ENCODE measurements at places on chromosomes 6 and 20.

- DNase-seq, result no peak
Observed at GRCh38 chr6:117992856-117993255, 85.8 kb downstream of the SLC35F1 start.

- DNase-seq, result no peak
Observed at GRCh38 chr6:152314483-152314832, 322.7 kb downstream of the SYNE1 start.

DNA sequence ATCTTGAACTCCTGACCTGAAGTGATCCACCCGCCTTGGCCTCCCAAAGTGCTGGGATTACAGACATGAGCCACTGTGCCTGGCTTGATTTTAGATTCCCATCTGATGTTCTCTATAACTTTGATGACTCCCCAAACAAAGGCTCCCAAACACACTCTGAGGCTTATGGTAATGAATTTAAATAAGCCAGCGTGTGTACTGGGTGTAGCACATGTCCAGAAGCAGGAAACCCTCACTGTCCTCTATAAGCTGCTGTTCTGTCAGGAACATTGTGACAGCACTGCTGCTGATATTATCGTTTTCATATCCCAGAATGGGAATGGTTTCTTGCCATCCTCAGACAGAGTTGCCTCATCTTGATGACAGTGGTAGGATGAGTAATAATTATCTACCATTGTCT lies 54.1 kb upstream of the SALL4 start:
- DNase-seq, result no peak

- no peak for DNase-seq
Observed at GRCh38 chr6:69623357-69623756, 173.5 kb downstream of the LMBRD1 start.

DNA sequence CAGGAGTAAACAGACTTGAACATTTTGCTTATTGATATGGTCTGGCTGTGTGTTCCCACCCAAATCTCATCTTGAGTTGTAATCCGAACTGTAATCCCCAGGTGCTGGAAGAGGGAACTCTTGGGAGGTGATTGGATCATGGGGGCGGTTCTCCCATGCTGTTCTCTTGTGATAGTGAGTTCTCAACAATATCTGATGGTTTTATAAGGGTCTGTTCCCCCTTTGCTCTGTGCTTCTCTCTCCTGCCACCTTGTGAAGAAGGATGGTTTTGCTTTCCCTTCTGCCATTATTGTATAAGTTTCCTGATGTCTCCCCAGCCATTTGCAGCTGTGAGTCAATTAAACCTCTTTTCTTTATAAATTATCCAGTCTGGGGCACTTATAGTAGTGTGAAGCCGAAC lies 40.0 kb downstream of the MYLIP start:
- DNase-seq, result no peak

DNA sequence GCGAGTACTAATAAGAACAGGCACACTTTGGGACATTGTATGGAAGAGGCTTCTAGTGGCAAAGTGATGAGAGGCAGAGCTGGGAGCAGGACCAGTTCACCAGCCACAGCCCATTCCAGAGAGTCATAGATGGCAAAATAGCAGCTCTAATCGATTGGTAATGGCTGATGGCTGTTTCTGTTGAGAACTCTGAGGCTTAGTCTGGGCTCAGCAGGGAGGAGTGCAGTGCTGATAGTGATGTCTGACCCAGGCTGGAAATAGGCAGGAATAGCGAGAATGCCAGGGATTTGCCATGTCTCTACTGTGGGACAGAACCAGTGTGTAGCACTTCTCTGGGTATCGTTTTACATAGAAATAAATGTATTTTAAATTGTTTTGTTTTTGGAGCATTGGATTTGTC lies 620.0 kb upstream of the FLRT3 start:
- DNase-seq, result no peak

DNA sequence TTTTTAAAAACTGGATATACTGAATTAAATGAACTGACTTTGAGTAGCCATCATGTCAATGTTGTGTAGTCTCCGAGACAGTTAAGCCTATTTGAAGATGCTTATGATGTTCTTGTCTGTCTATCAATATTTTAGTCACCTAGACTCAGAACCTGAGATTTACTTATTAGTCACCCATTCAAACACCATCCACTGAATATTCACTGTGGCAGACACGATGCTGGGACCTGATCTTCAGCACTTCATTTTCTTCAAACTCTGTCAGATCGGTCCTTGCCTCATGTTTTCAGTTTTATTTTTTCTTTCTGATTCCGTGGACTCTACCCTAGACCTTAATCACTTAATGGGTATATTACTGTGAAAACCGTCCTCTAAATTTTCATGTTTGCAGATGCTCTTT lies 123.7 kb upstream of the MCHR2 start:
- no peak for DNase-seq

DNA sequence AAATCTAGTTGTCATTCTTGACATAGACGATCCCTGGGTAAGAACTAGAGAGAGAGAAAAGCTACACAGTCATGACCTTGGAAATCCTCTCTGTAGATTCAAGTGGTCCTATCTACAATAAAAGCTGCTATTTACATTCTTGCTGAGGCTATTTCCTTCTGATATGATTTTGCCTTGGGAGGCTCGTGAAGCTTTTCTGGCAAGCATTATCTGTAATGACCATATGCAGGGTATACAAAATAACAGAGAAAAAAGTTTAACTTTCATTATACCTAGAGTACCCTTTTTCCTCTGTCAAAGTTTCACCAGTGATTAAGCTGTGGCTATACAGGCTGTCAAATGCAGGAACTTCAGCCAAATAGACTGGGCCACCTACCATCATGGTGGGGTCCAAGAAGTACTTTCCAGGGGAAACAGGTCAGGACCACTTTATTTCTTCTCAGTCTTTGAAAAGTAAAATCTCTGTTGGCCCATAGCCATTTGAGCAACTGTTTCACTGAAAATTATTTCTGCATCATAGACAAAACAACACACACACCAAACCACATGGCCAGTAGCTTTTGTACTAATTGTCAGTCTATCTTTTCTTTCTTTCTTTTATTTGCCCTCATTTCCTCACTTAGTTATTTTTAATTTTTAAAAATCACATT lies 677.0 kb upstream of the ID4 start:
- DNase-seq, result no peak

DNA sequence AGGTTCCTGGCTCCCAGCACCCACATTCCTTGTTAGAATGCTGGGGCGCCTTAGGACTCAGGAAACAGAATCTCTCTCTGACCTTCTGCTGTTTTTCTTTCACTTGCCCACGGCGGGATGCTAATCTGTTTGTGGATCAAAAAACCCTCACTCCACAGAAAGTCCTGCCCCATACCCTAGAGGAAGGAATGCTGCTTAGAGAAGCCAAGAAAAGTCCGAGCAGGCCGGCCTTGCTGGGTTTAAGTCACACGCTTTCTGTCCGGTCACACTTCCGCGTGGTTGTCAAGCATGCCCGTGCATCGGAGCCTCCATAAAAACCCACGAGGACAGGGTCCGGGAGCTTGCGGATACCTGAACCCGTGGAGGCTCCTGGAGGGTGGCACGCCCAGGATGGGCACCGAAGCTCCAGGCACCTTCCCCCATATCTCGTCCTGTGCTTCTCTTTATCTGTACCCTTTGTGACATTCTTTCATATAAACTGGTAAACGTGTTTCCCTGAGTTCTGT lies 223.1 kb downstream of the NRN1 start:
- DNase-seq, result no peak

DNA sequence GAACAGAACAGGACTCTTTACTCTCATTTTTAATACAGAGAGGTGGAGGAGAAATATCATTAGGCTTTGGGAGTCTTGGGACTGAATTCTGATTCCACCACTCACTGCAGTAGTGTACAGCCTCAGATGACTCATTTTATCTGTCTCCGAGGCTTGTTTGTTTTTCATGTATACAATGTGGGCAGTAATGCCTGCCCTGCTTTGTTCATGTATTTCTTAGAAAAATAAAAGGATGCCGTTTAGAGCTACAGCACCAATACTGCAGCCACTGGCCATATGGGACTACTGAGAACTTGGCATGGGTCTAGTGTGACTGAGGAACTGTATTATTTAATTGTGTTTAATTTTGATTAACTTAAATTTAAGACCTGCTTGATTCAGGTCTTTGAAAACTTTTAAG lies 41.2 kb upstream of the JAG1 start:
- no peak for DNase-seq

DNA sequence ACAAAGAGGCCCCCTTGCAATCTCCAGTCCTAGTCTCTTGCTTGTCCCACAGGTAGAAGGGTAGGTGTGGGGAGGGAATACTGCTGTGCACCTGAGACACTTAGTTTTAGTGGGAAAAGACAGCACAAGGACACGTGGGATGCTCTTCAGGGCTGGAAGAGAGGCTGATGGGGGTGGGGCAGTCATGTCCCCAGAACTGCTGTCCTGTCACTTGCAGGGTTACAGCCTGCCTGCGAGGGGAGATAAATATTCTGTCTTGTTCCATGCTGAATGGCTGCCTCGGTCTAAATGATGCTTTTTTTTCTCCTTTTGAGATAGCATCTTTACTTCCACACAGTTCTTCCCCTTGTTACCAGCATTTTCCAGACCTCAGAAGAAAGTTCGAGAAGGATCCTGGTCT lies 106.2 kb downstream of the SLC24A3 start:
- no peak for DNase-seq

- DNase-seq, result no peak
Observed at GRCh38 chr6:132820629-132821381, 6.4 kb downstream of the RPS12 start.

DNA sequence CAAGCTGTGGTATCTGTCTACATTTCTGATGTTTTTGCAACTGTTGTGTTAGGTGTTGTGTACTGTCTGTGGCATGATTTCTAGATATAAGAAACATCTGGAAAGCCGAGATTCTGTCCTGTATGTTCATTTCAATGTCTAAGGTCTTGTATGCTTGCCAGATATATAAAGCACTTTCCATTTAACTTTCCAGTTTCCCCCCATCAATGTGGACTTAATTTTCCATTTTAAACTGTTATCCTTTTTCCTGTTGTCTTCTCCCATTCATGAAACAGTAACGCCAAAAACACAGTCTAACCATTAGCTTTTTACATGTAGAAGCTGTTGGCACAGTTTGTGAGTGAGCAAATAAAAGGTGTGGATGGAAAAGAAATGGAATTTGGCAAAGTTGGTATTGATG lies 181.6 kb downstream of the FARS2 start:
- DNase-seq, result no peak

DNA sequence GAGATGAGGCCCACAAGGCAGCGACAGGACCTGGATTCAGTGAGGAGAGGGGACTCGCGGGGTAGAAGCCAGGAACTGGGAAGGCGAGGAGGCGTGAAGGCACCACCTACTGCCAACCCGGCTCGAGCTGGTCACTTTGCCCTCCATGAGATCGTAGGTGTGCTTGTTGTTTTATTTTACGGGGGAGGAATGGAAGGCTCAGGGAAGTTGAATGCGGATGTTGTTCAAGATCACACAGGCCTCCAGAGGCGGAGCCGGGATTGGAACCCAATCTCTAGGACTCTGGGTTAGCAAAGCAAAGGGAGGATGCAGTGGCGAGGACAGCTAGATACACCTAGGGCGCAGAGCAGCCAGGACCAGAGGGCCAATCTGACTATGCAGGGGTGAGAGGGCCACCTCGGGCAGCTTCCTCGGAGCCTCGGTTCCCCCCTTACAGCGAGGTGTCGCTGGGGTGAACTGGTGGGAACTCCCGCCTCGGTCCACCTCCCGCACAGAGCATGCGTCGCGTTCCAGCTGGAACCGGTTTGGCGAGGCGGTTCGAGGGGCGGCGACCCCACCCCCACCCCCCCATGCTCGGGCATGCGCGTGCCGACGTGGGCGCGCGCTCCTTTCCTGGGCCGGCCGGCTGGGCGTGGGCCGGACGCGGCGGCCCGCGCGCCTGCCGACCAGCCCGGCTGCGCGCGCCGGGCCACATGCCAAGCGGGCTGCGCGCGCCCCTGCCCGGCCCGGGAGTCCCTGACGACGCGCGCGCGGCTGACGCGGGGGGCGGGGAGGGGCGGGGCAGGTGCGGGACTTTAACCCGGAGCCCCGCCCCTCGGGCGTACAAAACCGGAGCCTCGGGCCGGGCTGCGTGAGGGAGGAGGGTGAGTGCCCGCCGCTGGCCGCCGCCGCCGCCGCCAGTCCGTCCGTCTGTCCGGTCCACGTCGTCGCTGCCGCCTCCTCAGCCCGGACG lies 80.4 kb upstream of the MYL9 start:
- peak; percentile 82 for DNase-seq

DNA sequence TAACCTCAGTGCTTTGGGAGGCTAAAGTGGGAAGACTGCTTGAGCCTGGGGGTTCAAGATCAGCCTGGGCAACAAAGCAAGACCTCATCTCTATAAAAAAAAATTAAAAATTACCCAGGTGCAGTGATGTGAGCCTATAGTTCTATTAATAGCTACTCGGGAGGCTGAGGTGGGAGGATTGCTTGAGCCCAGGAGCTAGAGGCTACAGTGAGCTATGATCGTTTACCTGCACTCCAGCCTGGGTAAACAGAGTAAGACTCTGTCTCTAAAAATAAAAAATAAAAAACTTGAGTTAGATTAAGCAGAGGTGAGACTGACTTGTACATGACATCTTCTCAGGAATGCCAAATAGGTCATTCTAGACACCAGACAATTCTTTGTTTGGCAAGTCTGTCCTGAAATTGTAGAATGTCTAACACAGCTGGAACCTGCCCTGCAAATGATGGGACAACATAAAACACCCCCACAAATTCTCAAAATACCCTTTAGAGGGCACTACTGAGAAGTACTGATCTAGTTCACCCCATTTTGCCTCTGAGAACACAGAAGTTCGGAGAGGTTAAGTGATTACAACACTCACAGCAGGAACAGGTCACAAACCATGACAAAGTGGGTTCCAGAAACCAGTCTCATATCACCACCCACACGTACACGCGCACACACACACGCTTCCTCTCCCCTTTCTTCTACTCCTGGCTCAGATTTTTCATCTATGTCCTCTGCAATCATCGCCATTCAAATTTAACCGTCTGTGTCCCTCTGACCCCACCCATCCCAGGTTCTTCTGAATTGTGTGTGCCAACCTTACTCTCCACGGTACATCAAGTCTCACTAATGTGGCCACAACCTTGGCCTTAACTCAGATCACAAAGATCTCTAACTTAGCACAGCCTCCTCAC lies 38.3 kb downstream of the ARHGAP18 start:
- peak; percentile 47 for DNase-seq

DNA sequence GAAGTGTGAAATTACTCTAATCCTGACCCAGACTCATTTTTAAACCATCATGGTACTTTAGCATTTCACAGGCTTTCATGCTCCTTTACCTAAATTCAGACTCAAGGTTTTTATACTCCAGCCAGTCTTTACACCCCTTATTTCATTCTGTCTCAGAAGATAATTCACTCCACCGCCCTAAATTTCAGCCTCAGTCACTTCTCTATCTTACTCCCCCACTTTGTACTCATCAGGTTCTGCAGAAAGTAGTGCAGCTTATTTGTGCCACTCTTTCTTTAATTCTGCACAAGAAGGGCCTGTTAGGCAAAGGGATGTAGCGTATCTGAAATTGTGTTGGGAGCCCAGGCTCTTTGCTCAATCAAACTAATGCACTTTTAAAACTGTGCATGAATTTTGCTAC lies 205.5 kb downstream of the ARHGAP18 start:
- DNase-seq, result no peak

- no peak for DNase-seq
Observed at GRCh38 chr6:55212156-55212555, 37.8 kb downstream of the HCRTR2 start.
